Frontal cortex (tissue), 4 donors: ENCODE measurements at places on chromosomes 12 and 14. TPM values are rescaled to one million over a fixed set of nuclear protein-coding genes. Genes with fewer than 3 reads are reported as not detected.

- peak; percentile 24 for DNase-seq
Observed at GRCh38 chr14:36515105-36515593, 4.9 kb downstream of the NKX2-1 start.

GRCh38 chr14:96197969-96198368 lies 6.7 kb upstream of the BDKRB2 start:
- DNase-seq: no peak

- DNase-seq: no peak
Observed at GRCh38 chr14:77543240-77543551, 44.6 kb upstream of the ISM2 start.

- no peak for DNase-seq
Observed at GRCh38 chr12:69534389-69534822, 50.9 kb upstream of the CCT2 start.

DNA sequence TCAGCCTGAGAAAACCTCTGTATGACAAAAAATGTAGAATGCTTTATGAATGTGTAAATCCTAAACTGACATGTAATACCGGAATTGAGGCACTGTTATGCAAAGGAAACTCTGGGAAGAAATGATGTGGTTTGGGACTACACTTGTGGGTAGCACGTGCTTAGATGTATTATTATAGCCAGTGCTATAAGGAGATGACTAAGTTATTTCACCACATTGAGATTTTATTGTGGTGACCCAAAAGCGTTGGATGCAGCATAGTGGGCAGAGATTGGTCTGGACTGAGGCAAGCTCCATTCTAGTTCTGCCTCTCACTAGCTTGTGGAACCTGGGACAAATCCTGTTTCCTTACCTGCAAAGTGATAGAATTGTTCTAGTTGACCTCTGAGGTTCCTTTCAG lies 172.2 kb downstream of the SNAPC1 start:
- no peak for DNase-seq

- DNase-seq: no peak
Observed at GRCh38 chr14:85728476-85729065, 198.6 kb downstream of the FLRT2 start.

- DNase-seq: no peak
Observed at GRCh38 chr14:53002576-53002975, 51.7 kb upstream of the FERMT2 start.

DNA sequence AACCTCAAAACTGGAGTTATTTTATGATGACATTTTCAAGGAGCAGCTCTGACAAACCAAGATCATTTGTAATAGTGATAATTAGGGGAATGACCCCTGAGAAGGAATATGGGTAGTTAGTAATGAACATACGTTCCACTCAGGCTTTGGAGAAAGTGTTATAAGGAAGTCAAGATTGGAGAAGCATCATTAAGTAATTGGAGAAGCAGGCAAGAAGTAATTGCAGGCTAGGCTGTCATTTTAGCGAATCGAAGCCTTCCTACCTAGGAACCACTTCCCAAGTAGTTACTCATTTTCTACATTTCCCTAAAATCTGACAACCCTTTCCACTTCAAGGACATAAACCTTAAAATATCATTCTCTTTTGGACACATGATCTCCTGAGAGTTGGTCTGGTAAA lies 1.2 kb downstream of the EDDM3B start:
- DNase-seq: no peak

Gene TAS2R20
- 6.9 TPM for total RNA-seq

DNA sequence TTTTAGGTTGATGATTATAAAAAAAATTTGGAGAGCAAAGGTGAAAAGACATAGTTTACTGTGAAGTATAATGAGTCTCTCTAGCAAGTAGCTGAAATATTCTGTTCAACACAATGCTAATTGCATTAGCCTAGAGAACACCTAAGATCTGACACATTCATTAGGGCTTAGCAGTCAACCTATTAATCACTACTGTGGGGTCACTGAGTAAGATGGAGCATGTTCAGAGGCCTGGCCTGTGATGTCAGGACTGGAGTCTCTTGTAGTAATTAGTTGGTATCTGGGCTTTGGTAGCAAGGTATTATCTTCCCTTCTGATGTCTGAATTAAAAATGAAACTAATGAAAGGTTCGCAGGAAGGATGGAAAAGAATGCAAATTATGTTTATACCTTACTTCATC lies 112.7 kb downstream of the SLC16A7 start:
- DNase-seq: no peak

DNA sequence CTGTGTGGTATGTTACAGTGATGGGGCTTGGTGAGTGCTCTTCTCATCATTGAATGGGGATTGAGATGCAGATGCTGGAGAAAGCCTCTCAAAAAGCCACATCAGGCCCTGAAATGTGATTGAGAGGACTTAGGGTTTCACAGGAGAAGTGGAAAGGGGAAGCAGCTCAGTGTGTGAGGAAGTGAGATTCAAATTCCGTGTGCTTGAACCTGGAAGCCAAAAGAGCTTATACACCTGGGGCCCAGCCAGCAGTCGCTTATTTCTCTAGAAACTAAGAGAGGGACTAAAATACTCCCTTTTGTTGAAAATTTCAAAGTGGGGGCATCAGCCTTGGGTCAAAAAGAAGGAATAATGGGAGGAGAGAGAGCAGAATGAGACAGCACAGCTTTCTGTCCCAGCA lies 39.1 kb upstream of the GZMB start:
- no peak for DNase-seq

- DNase-seq: no peak
Observed at GRCh38 chr12:98373025-98373554, 142.3 kb upstream of the TMPO start.

Gene IRF2BPL
- 68.9 TPM for total RNA-seq

Gene RNASE8
- total RNA-seq: not detected

DNA sequence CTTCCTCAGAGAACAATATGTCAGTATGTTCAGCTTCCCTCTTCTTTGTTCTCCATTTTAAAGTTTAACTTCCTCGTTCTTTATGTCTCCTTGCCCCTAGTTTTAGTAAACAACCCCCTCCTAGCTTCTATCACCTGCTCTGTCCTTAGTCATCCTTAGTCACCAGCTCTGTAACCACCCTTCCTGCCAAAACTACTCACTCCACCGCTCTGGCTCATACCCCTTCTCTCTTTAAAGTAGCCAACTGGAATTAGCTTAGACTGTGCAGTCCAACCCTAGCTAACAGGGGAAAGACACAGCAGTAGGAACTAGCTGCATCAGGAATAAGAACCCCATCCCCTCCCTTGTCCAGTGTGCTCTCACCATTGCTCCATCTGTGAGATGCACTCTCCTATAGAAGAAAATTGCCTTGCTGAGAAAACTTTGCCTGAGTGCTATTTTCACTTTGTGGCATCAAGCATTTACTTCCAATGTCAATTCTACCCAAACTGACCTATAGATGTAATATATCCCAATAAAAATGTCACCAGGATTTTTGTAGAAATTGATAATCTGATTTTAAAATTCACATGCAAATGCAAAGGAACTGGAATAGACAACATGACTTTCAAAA lies 603.2 kb downstream of the C12orf50 start:
- no peak for DNase-seq

Gene TSPAN19
- total RNA-seq: not detected

DNA sequence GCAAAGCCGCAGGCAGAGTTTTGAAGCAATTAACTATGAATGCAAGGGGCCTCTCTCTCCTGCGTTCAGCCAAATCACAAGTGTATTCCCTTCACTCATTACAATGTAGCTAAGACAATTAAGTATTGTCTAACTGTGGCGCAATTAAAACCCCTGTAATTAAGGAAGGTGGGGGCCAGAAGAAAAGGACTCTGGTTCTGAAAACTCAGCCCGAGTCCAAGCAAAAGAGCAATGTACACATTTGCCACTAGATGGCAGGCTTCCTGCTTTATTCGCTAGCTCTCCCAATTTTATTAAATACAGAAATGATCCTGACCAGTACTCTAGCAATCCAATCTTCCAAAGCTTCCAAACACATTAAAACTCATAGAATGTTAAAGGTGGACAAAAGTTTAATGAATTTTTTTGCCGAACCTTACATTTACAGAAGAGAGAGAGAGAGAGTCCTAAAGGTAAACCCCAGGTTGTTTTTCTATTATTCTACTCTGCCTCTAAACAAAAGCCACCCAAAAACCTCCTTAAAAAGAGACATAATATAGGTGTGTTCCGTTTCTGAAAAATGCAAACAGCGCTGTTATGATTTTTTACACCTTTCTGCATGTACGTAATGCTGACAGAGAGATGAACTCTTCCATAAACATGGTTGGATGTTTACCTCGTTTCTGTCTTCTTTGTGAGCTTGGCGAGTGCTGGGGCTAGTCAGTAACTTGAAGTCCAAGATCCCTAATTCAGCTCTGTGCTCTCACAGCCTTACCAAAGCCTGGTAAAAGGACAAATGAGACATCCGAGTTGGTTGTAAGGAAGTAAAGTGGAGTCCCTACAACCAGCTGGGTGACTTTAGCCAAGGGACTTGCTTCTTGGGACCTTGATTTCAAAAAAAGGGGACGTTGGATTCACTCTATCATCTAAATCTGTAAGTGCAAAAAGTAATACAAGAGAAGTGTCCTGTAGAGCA lies 50.9 kb upstream of the VASH1 start:
- peak; percentile 46 for DNase-seq

Gene FGD6
- 12.6 TPM for total RNA-seq

DNA sequence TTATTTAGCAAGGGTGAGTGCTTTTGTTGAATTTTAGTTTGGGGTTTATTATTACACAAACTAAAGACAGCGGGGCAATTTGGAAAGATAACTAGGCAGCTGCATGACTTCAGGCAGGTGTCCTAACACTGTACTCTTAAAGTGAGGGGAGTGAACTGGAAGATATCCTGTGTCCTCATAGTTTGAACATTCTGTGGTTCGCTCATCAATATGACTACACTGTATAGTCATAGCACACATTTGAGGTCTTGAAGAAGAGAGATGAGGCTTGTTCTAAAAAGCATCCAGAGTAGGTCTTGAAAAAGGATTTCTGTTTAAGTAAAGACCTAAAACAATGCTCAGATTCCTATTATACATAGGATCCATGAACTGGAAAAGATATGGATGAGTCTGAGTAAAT lies 1.7 kb upstream of the MAP3K9 start:
- DNase-seq: no peak

GRCh38 chr12:12845794-12846243 lies 32.7 kb downstream of the DDX47 start:
- DNase-seq: no peak

DNA sequence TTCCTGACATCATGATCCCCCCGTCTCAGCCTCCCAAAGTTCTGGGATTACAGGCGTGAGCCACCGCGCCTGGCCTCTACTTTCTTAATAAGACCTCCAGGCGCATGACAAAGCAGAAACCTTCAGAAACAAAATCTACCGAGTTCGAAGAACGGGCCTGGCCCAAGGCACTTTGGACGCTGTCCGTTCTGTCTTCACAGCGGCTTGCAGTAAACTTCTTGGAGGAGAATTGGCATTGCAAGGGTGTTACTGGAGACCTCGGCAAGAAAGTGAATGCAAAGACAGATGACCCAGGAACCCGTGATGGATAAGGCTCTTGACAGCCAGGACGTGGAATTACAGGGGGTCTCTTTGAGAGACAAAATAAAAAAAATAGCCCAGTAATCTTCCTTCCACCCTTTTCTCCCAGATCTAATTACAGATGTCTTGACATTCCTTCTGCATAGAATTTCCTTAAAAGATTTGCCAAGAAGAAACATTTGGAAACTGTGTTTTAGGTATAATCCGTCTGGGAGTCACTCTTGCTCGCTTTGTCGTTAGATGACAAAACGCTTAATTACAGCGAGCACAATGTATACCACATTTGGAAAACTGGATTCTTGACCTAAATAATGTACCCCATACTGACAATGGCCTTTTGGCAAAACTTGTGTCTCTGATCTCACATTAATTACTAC lies 83.2 kb upstream of the TBX3 start:
- DNase-seq: no peak

Gene ASPG
- 0.41 TPM for total RNA-seq

Gene TRIAP1
- total RNA-seq: 11.0 TPM

GRCh38 chr14:20799892-20800544 lies 2.6 kb downstream of the RNASE1 start:
- DNase-seq: no peak

DNA sequence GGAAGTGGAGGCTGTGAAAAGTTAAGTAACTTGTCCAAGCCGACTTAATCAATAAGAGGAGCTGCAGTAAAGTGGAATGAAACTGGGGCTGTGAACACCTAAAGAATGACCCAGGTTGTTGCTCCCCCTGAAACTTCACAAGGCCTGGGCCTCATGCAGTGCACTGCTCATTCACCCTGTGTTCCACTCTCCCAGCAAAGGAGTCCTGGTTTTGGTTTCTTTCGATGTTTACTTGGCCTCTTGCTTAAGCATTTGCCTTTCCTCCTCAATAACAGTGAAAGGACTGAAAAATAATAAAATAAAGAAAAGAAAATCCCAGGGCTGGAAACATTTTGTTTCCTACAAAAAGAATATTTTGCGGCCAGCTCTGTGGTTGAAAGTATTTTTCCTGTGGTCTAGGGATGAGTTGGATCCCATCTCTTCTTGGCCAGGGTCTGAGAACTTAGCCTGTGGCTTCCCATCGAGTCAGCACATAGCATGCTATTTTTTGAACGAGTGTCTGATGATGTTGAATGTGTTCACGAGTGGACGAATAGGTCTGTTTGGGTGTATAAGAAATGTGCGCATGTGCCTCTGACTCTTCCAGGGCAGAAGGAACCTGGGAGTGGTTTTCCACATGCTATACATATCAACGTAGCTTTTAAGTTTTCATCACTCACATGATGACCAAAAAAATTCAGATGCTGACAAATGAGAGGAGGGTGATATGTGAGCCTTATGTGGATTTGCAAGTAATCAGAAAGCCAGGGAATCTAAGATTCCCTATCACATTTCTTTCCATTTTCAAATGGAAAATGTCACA lies 349.8 kb downstream of the ZFP36L1 start:
- no peak for DNase-seq

Gene DNAJC22
- total RNA-seq: under 0.01 TPM

DNA sequence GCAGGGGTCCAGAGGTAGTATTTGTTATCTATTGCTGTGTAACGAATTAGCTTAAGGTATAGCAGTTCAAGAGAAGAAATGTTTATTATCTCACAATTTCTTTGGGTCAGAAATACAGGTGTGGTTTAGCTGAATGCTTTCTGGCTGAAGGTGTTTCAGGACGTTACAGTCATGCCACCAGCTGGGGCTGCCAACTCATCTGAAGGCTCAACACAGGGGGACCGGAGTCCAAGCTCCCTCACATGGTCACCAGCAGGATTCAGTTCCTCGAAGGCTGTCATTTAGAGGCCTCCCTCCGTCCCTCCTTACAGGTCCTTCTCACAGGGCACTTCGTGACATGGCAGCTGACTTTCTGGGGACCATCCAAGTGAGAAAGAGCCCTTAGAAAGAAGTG lies 37.5 kb upstream of the SINHCAF start:
- no peak for DNase-seq

- no peak for DNase-seq
Observed at GRCh38 chr12:2154050-2154449, 101.3 kb downstream of the CACNA1C start.
